ENCODE measurements at places on chromosomes 4 and X.

DNA sequence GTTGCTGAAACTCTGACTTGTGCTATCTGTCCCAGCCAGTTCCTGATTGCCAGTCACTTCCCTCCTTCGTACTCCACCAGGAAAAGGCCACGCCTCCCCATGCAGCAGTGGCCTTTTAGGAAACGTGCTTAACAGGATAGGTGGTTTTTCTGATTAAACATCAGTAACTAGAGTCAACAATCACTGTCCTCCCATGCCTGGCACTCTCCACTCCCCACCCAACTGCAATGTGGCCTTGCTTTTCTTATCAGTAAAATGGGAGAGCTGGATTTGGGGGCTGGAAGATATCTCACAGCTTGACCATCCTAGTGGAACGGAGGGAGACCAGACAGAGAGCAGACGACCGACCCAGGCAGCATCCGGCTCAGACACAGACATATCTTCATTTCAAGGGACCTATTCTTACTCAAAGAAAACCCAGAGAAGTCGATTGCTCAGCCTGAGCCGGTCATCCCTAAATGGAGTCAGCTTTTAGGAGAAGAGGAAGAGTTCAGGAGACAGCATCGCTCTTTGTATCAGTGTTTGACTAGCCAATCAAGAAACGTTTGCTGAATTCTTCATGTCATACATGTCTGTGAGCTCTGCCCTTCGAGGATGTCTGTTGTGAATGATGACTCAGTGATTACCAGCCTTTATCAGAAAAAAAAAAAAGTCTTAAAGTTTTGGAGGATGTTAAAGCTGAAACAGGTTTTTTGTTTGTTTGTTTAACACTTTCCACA lies 12.7 kb upstream of the UBA6 start:
- no peak for DNase-seq

GRCh38 chrX:101232316-101232715 lies 12.7 kb downstream of the DRP2 start:
- DNase-seq: no peak

- DNase-seq: no peak
Measured at GRCh38 chrX:40349251-40349650, 231.5 kb upstream of the ATP6AP2 start.

GRCh38 chr4:141102367-141102766 lies 30.9 kb downstream of the RNF150 start:
- no peak for DNase-seq

DNA sequence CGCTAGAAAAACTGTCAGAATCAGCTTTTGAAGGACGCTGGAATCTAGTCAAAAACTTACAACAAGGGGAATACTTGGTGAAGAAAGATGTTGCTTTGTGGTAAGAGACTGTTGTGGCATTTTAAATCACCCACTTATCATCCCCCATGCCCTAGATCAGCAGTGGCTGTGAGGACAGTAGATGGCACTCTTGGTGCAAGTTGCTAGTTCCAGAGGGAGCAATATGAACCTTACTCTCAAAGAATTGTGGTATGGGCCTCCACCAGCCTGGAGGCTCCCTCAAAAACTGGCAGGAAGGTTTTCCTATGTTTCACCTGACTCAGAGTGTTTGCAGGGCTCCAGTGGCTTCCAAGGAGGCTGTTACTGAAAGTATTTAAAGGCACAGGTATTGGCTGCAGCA lies 37.7 kb upstream of the SLC16A2 start:
- DNase-seq: no peak

- no peak for DNase-seq
Measured at GRCh38 chr4:182537031-182537795, 294.0 kb downstream of the TENM3 start.

DNA sequence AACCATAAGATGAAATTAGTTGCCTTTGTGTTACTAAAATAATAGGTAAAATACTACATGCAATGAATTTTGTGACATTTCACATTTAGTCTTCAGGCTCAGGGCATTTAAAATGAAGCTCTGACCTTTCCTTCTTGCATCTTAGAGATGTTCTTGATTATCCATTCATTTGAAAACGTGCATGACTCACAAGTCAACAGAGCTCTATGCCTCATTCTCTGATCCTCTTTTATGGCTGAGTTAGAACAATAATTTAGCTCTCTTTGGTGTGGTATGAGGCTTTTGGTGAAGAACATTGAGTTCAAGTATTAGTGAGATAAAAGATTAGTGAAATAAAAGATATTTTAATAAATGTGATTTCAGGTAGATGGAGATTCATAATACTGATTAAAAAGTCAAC lies 66.5 kb downstream of the TIGD2 start:
- DNase-seq: no peak

DNA sequence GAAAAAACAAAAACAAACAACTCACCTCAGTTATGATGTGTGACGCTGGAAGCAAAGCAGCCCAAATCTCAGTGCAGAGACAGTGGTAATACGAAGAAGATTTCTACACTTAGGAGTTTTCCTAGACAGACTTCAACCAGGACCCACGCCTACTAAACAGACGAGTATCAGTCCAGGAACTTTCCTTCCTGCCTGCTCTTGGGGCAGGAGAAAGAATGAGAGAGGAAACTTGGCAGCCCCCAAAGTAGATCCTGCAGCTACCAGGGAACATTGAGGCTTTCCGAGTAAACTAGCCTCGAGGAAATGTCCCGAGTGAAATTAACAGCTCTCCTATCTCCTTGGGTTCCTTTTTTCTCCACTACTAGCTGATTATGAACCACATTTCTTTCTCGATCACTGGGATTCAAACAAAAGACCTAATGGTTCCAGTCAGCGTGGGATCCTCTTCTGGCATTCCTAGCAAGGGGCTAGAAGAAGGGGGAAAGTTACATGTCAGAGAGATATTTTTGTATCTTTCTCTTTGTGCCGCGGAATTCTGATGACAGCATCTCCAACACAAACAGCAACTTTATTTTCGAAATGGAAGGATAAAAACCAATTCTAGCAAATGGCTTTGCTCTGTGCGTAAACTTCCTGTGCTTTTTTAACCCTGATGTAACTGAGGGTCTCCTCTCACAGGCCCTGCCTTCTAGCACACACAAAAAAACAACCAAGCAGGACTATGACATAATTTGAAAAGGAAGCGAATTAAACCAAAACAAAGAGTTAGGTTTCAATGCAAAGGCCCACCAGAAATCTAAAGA lies 53.2 kb downstream of the PPM1K start:
- no peak for DNase-seq

- peak; percentile 6 for DNase-seq
Measured at GRCh38 chr4:37889849-37890800, 759 bp upstream of the TBC1D1 start.

DNA sequence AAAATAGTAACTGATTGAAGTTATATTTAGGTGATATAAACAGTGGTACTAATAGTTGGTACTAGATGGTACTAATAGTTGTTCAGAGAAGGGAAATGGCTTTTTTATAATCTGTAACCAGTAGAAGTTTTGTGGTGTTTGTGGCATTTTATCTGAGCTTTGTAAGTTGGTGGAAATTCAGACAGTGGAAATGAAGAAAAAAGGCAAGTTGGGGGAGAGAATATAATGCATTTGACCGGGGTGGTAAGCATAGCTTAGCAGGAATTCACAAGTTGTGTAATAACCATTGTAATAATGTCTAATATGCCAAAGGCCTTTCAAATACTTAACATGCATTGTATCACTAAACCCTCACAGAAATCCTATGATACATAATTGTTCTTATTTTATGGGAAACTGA lies 36.3 kb downstream of the DTHD1 start:
- no peak for DNase-seq

DNA sequence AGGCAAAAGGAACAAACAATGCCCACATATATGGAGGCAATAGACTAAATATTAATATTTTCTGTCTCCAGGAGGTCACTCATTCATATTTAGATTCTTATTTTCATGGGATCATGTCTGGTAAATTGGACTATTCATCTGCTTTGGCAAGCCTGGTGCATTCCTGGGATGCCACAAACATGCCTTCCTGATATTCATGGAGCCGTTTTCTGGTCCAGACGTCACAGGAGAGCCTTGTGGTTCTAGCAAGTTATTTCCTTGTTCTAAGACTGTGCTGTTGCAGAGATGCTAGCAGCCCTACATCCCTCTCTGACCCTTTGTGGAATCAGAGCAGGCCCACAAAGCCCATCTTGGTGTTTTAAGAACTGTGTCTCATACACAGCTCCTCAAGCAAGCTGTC lies 16.1 kb upstream of the EXOSC9 start:
- DNase-seq: no peak

GRCh38 chr4:110533940-110534339 lies 58.0 kb downstream of the ENPEP start:
- no peak for DNase-seq

- DNase-seq: no peak
Measured at GRCh38 chrX:153765138-153766079, 1.4 kb downstream of the PLXNB3 start.

- DNase-seq: no peak
Measured at GRCh38 chrX:7462110-7462509, 314.2 kb upstream of the PUDP start.

GRCh38 chr4:47415719-47416118 lies 47.8 kb downstream of the COMMD8 start:
- no peak for DNase-seq

Data from activated CD8-positive, alpha-beta memory T cell treated with anti-CD3 and anti-CD28 coated beads for 4 hours (primary cell).